Bronchial epithelial cell (primary cell): ENCODE measurements at places on chromosomes 2 and 18.

GRCh38 chr2:232278534-232278933 lies 100.0 kb upstream of the ALPP start:
- no peak for DNase-seq

GRCh38 chr18:53219853-53220252 lies 879.9 kb downstream of the DCC start:
- DNase-seq = peak; percentile 8

DNA sequence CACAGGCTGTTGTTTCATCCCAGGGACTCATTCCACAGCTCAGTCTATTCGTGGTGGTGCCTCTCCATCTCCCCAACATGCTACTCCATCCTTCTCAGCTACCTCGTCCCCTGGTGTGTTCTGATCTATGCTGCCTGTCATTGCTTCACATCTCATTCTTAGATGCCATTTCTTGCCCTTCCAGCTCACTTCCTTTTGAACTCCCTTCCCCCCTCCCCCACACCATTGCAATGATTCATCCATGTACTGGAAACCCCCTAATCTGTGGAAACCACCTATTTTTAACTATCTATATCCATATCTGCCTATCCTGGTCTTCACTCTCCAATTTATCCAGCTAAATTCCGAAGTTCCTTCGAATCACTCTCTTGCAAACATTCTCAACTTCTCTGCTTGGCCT lies 65.7 kb upstream of the PARD3B start:
- peak; percentile 60 for DNase-seq

DNA sequence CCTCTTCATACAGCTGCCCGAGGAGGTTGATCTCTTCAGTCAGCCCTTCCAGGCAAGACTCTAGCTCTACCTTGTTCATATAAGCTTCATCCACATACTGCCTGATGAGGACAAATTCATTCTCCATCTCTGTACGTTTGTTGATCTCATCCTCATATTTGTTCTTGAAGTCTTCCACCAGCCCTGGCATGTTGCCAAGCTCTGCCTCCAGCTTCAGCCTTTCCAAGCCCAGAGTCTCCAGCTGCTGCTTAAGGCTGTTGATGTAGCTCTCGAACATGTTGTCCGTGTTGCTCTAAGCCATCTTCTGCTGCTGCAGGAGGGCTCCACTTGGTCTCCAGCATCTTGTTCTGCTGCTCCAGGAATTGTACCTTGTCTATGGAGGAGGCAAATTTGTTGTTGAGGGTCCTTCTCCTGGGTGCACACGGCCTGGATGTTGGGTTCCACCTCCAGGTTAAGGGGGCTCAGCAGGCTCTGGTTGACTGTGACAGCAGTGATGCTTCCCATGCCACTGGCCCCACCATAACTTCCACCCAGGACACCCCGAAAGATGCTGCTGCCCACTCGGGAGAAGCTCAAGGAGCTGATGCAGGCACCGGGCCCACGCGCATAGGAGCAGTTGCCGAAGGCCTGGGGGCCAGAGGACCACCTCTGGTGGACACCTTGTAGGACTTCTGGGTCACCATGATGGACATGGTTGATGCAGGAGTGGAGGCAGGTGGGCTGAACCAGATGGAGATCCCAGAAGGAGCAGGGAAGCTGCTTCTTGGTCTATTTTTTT lies 30.3 kb downstream of the ICA1L start:
- DNase-seq = no peak

GRCh38 chr2:179985163-179985820 lies 21.8 kb downstream of the CWC22 start:
- no peak for DNase-seq

GRCh38 chr2:18362696-18363095 lies 197.8 kb downstream of the RDH14 start:
- DNase-seq = peak; percentile 74

DNA sequence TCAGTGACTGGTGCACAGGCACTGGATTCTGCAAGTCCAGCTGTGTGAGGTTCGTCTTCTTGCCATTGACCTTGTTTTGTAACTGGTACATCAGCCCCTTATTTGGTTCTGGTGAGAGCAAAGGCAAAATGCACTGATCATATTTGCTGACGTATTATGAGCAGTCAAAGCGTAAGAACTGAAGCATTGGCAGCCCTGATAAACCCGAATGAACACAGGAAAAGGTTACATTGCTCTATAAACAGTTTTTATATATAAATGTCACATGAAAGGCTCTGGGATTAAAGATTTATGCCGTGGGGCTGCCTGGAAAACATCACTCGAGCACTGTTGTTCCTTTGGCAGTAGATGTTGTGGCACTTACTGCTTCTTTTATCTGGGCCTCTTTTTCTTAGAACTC lies 167.9 kb downstream of the IRS1 start:
- no peak for DNase-seq

GRCh38 chr2:120976501-120977307 lies 241.0 kb downstream of the GLI2 start:
- no peak for DNase-seq

- DNase-seq = no peak
These were observed 1.1 kb upstream of the HOXD11 start for GRCh38 chr2:176105730-176106580.

DNA sequence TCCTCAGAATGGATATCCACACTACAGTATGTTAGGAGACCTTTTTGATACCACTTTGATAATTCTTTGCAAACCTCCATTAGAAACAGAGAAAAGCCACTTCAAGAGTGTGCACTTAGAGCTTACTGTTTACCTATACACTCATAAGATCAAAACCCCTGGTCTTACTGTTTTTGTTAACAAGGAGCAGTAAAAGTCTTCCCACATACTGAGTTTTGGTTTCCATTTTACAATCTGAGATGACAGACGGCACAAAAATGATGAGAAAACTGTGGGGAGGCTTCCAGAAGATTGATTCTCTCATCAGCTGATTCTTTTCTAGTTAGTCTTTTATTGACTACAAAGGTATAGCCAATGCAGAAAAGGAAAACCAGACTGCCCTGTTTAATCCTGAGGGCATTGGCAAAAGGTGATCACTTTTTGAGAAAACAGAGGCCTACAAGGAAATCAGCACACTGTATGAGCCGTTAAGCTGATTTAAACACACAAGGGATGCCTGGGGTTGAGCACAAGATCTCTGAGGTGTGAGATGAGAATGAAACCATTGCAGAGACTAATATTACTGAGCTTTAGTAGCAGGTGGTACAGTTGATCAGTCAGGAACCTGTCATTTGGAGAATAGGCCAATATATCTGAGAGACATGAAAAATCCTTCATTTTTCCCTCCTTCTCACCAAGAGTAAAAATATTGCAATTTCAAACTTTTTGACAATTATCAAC lies 368.6 kb downstream of the GRB14 start:
- no peak for DNase-seq

- DNase-seq = no peak
These were observed 128.9 kb upstream of the GATA6 start for GRCh38 chr18:22040533-22040932.

- DNase-seq = no peak
These were observed 63.1 kb upstream of the LYPD1 start for GRCh38 chr2:132733094-132733493.

GRCh38 chr2:95007031-95007609 lies 18.4 kb upstream of the MAL start:
- DNase-seq = no peak

DNA sequence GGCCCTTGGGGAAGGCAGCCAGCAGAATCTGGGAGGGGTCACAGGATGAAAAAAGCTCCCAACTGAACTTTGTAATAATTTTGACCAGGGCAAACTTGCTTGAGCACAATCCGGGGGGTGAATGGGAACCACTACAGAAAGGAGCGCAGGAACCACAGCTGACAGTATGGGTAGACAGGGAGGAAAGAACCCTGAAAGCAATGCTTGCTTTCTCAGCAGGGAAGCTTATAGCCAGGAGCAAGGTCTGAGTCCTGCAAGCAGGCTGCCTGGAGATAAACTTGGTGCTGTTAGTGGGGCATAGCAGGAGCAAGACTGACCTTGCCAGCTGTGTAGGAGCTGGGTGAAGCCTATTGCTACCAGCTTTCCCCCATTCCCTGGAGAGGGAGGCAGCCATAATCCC lies 195.2 kb downstream of the MTCL1 start:
- no peak for DNase-seq

GRCh38 chr2:19754907-19755306 lies 146.9 kb downstream of the TTC32 start:
- DNase-seq = no peak

- peak; percentile 84 for DNase-seq
These were observed 46.1 kb downstream of the SPATS2L start for GRCh38 chr2:200352636-200353035.

- DNase-seq = no peak
These were observed 398.9 kb upstream of the FANCL start for GRCh38 chr2:58640042-58640441.

GRCh38 chr2:160353166-160353565 lies 140.4 kb downstream of the RBMS1 start:
- peak; percentile 28 for DNase-seq

DNA sequence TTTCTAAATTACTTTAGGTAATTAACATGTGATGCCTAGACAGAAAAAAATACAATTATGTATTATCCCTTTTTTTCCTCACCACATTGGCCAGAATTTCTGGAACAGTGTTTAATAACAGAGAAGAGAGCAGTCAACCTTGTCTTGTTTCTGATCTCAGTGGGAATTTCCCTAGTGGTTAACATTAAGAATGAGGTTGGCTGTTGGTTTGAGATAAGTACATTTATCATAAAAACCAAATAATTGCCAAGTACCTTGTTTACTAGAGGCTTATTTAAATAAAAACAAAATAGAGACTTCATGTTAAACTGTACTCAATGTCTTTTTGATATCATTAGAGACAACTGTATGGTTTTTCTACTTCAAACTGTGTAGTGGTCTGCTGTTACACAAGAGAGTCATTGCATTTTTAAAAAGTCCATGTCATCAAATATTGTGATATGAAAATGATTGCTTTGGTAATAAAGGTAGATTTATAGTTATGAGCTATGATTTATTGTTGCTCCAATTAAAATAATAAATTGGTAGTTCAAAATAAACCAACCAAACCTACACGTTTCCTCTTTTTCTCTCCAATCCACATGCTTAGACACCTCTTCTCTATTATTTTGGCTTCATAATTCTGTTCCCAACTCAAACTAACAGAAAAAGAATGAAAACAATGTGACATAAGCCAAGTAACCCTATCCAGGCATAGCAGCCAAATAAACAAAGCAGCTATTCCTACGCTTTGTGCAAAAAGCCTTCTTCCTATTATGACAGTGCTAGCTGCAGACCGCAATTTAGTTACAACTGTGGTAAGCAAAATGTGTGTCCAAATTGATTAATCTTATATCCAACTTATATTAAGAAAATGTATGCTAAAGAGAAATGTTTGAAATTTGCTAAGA lies 20.9 kb upstream of the TANK start:
- peak; percentile 34 for DNase-seq

- no peak for DNase-seq
These were observed 201.7 kb downstream of the MREG start for GRCh38 chr2:215811409-215812345.

DNA sequence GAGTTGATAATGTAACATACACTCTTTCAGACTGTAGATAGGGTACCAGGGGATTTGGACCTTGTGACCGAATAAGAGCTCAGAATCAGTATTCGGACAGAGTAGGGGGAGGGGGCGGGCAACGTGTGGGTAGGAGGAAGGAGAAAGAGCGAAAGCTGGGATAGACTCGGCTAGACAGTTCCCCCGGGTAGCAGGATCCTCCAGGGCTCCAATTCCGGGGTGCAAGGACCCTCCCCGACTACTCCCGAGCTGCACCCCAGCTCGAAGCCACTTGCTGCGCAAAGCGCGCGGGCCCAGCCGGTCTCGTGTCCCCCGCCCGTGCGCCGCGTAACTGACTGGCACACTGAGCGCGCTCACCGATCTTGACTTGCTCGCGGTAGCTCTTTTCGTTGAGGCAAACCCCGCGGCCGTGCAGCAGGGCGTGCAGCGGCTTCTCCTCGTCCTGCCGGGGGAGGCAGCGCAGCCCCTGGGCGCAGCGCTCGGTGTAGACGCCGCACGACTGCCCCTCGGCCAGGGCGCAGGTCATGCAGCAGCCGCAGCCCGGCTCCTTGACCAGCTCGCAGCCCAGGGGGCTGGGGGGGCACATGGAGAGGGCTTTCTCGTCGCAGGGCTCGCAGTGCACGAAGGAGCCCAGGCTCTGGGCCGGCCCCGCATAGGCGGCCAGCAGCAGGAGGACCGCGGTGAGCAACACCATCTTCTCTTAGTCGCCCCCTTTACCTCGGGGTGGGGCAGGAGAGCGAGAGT lies 1.1 kb downstream of the IGFBP5 start:
- DNase-seq = peak; percentile 17

DNA sequence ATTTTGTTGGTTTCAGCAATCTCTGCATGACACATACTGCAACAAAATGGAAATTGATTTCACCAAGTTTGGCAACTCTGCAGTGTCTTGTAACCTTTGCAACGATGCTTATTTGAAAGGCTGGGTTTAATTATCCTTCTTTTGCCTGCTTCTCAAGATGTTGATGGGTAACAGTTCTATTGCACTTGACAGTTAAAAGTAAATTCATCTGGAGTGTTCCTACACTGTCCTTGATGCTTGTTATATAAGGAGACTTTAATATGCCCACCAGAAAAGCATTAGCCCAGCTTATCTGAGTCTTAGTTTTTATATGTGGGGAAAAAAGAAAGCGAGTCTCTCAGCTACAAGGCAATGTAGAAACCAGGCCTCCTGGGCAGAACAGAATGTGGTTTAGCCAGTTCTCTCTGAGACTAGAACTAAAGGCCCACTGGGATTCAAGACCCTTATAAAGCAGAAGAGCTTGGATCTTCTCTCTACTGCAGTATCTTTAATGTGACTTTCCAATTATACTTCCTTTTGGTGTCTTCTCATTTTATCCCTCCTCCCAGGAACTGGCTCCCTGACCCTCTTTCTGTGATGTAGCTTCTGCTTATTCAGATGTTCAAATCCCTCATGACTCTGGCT lies 106.8 kb upstream of the LYPD6 start:
- no peak for DNase-seq

- peak; percentile 62 for DNase-seq
These were observed 39.0 kb downstream of the EEF1B2 start for GRCh38 chr2:206198677-206199076.

GRCh38 chr2:24022324-24022974 lies 12.6 kb downstream of the MFSD2B start:
- no peak for DNase-seq

- no peak for DNase-seq
These were observed 266.7 kb upstream of the HDAC4 start for GRCh38 chr2:239667431-239667985.

GRCh38 chr2:127330753-127331152 lies 36.8 kb upstream of the ERCC3 start:
- DNase-seq = no peak

GRCh38 chr18:73670039-73670438 lies 477.6 kb downstream of the FBXO15 start:
- peak; percentile 72 for DNase-seq

- no peak for DNase-seq
These were observed 69.4 kb downstream of the TWSG1 start for GRCh38 chr18:9403795-9404564.
